ENCODE measurements at places on chromosomes 7 and 10.

DNA sequence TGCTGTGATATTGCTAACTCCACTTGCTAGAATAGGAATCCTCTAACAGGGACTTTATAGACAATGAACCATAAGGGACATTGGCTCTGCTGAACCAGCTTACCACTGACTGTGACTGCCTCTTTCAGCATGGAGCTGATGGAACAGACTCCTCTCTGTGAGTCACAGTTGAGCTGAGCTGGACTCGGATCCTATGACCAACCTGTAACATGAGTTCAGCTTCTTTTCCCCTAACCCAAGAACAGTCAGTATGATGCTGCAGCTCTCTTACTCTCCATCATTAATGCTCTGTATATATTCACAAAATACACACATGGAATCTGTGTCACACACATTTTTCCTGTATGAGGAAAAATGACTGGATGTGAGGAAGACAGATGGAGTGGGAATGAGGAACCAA, 177.9 kb upstream of the BET1 start:
- DNase-seq = no peak

DNA sequence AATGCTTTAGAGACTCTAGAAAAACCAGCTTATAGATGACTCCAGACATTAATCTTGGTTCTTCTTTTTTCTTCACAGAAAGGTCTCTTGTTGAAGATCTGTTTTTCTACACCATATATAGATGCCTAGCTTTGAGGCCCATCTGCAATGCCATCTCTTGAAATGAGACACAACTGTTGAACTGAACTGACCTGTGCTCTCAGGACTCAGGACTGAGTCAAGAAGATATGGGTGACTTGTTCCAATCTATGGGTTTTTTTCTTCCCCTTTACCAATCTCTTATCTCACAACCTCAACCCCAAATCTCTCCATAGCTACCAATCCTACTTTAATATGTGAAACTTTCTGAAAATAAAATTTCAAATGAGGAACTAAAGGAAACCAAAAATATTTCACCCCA, 194.7 kb downstream of the SNX13 start:
- DNase-seq = no peak

DNA sequence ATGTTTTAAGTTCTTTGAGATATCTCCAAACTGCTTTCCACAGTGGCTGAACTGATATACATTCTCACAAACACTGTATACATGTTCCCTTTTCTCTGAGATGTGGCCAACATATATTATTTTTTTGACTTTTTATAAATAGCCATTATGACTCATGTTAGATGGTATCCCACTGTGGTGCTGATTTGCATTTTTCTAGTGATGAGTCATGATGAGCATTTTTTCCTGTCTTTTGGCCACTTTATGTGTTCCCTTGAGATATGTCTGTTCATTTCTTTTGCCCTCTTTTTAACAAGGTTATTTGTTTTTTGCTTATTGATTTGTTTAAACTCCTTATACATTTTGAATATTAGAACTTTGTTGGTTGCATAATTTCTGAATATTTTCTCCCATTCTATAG, 1055.1 kb downstream of the NXPH1 start:
- DNase-seq = no peak

GRCh38 chr10:75180592-75180991, 30.0 kb upstream of the VDAC2 start:
- DNase-seq = no peak

- no peak for DNase-seq
These were observed 393.4 kb downstream of the TFEC start for GRCh38 chr7:115637128-115637527.

GRCh38 chr10:117892681-117893220, 154.0 kb downstream of the RAB11FIP2 start:
- no peak for DNase-seq

GRCh38 chr7:50397320-50397970, 52.7 kb downstream of the FIGNL1 start:
- DNase-seq = no peak

DNA sequence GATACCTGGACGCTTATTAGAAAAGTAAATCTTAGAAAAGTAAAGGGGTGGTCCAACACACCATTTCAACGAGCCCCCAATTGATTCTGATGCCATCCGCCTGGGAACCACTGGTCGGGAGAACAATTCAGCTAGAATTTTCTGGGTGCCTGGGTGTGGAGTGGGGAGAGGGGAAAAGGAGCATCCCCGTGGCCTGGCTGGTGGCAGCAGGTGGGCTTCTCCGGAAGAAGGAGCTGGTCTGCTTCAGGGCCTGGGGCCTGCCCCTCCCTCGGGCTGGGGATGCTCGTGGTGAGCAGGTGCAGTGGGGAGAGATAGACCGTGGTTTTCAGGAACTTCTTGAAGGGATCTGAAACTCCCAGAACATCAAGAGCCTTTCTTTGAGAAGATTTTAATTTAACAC, 39.9 kb upstream of the DUSP5 start:
- no peak for DNase-seq

DNA sequence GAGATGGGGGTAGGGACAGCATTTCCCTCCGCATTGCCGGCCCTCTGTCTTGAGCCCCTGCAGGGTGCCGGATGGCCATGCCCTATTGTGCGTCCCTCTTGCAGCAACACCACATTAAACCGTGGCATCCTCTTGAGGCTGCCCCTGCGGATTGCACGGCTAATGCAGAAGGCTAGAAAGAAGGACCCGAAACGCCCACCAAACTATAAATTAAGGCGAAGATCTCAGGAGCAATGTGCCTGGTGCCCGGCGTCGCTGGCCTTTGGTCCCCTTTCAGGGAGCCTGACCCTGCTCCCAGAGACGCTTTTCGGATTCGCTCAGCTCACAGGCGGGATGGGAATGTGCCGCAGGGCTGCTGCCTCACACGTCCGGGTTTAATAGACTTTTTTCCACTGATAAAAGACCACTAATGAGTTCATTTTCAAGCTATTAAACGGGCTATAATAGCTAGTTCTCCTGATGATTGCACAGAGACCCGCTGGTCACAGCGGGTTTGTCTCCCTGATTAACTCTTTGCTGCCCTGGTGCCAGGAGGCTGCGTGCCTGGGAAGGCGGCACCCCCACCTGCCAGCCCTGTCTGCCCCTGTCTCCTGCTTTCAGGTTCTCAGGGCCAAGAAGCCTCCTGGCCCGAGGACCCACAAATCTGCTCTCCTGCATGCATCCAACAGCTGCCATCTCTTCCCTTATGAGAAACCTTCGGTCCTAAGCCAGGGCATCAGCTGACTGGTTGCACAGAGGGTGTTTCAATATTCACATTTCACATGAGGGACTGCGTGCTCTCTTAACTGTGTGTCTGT, 128.3 kb downstream of the ADARB2 start:
- DNase-seq = no peak

DNA sequence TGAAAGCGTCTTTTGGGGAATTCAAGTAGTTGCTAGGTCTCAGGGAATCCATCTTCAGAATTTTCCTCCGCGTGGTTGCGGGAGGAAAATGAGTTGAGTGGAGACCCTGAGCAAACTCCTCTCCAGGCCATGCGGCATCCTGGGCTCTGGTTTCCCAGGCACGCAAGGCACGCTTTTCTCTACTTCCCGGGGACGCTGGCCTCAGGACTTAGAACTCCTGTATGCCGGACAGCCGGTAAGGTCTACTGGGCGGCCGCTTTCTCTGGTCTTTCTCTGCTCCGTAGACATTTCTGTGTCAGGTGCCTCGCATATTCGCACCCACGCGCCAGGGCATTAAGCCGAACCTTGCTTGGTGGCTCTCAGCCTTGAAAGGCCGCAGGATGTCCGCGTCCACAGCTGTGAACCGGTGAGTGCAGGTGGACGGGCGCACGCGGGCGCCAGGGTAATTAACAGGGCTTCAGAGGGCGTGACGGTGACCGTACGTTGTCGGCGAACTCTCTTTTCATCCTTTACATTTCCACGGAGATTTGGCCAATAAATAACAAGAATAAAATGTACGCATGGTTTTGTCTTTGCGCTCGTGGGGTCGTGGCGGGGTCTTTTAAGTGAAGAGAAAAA, 992 bp upstream of the RBM20 start:
- DNase-seq = peak; percentile 21

GRCh38 chr7:95545673-95546072, 50.6 kb downstream of the PDK4 start:
- DNase-seq = no peak

GRCh38 chr7:47227762-47228177, 354.1 kb downstream of the TNS3 start:
- no peak for DNase-seq

DNA sequence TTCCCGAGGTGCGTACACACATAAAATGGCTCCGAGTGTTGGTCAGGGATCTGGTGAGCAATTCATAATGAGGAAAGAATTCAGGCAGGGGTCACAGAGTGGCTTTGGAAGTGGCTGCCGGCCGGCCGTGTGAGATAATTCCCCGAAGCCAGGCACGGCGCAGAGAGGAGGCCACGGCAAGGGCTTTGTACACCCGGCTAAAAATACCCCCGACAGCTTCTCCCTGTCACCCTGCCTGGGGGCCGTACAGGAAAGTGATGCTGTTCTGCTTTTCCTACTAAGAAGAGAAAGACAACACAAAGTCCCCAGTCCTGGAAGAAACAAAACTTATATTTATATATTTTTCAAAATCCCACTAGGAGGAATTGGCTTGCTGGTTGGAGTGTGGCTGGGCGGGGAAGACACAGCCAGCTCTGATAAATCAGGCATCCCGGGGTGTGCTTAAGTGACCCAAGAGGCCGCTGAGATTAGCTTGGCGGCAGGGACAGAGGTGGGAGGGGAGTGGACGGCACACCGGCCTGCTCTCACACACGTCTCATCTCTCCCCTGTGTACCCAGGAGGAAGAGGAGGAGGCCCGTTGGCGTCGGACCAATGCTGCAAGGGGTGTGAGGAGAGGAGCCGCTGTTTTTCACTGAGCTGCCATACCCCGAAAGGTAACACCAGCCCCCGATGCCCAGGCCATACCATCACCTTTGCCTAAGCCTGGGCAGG, 70.5 kb downstream of the ZMIZ1 start:
- DNase-seq = no peak

GRCh38 chr7:72709909-72710308, 118.1 kb downstream of the TYW1B start:
- no peak for DNase-seq

DNA sequence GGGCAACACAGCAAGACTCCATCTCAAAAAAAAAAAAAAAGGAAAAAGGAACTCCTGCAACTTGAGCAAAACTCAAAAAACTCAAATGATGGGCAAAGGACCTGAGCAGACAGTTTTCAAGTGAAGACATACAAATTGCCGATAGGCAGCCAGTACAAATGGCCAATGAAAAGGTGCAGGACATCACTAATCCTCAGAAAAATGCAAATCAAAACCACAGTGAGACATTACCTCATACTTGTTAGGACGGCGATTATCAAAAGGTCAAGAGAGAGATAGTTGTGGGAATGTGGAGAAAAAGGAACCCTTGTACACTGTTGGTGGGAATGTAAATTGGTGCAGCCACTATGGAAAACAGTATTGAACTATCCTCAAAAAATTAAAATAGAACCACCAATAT, 16.8 kb downstream of the SVOPL start:
- no peak for DNase-seq

DNA sequence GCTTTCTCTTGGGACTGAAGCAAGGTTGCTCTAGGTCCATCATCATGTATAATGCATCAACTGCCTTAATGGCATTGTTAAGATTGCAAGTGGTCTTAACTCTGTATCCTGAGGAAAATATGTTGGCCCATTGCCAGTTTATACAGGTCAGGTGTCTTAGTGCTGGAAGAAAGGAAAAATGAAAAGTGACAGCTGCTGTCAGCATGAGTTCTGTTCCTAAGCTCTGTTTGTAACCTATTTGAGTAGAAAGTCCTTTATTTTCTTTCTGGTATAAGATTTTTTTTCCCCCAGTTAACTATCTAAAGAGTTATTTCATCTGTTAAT, 127.2 kb downstream of the SRI start:
- DNase-seq = no peak

DNA sequence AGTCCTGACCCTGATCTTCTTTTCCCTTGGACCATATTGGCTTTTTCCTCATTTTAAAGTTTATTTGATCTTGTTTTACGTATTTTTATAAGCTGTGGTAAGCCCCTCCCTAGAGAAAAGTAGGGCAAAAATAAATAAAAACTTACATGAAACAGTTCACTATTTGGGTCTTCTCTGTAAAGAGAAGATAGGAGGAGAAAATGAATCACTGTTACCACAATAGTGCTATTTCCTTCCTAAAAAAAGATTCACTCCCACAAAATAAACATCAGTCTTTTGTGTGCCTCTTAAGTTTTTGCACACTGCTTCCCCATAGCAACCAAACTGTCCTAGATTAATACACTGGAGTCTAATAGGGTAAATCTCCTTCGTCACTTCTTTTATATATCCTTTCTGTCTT, 1.4 kb upstream of the SVIL start:
- no peak for DNase-seq

GRCh38 chr7:23593706-23594105, 3.5 kb upstream of the CCDC126 start:
- DNase-seq = peak; percentile 42

GRCh38 chr7:137986252-137987017, 15.5 kb downstream of the CREB3L2 start:
- DNase-seq = no peak

GRCh38 chr7:32223071-32223650, 153.0 kb upstream of the PDE1C start:
- no peak for DNase-seq

DNA sequence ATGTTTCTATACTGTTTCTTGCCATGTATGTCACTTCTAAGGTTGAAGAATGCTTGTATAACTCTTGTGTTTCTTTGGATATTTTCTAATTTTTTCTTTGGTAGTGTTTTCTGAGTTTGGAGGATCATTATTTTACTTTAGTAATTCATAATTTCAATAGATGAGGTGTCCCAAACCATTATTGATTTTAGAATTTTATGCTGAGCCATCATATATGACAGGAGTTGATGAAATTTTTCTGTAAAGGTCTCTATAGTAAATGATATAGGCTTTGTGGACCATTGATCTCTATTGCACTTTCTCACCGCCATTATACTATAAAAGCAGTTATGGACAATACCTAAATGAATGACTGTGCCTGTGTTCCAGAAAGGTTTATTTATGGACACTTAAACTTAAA, 183.3 kb upstream of the PPP1R3A start:
- no peak for DNase-seq

DNA sequence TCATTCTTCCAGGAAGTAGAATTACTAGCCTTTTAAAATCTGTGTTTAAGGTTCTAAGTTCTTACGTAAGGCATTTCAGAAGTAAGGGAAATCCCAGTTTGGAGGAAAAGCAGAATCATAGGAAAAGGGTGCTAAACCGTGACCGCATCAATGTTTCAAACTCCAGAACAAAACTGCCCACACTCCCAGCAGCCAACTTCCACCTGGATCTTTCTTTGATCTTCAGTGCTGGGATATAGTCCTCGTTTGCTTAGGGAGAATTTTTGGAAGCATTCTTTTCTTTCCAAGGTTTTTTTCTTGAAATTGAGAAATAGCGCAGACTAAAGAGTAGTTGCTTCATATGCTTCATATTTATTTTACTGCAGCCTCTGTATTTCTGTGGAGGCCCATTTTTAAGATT, 8.9 kb downstream of the PROSER2 start:
- DNase-seq = no peak

GRCh38 chr7:146412781-146413180, 296.2 kb downstream of the CNTNAP2 start:
- DNase-seq = no peak
